ENCODE measurements at places on chromosomes 16 and 17. TPM values are rescaled to one million over a fixed set of nuclear protein-coding genes. Genes with fewer than 3 reads are reported as not detected.
A peak's percentile ranks its signal among the peaks of the same experiment; 100 is the strongest.

DNA sequence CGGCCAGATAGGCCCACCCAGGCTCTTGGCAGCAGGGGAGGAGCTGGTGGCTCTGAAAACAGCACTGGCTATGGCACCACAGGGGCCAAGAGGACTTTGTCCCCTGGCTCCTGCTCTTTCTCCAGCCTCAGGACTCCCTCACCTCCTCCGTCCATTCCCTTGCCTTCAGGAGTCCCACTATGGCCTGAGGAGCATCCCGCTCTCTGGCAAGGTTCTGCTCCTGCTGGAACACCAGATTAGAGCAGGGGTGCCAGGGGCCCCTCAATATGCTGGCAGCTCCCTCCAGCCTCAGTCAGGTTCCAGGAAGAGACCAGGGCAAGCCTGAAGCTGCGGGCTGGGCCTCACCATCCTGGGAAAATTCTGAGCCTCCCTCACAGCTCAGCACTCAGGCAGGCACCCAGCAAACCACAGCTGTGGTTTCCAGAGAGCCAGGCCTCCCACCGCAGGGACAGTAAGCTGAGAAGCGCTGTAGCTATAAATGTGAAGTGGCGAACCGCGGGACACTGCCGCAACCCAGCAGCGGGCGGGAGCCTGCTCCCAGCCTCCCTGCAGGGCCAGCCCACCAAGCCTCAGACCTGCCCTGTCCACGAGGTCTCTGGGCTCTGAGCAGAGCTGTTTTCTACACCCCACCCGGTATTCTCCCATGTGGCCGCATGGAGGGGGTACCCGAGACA lies 25.7 kb downstream of the C17orf100 start:
- ATAC-seq = no peak

DNA sequence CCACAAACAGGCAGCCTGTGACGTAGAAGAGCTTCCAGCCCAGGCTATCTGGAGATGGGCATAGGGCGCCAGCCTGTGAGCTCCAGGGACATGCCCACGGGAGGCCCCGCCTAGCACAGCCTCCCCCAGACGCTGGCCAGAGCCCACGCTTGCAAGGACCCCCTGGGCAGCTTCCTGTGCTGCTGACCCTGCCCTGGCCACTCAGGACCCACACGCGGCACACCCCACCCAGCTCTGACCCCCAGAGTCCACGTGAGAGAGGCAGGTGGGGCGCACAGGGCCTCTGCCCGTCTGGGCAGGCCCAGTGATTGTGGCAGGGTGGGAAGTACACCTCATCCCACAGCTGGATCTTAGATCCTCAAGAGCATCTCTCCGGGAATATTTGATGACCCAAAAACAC lies 3.9 kb downstream of the CYBC1 start:
- ATAC-seq = no peak

- ATAC-seq = peak; percentile 75
Observed at GRCh38 chr17:34998205-34998604, 17.9 kb downstream of the LIG3 start.

DNA sequence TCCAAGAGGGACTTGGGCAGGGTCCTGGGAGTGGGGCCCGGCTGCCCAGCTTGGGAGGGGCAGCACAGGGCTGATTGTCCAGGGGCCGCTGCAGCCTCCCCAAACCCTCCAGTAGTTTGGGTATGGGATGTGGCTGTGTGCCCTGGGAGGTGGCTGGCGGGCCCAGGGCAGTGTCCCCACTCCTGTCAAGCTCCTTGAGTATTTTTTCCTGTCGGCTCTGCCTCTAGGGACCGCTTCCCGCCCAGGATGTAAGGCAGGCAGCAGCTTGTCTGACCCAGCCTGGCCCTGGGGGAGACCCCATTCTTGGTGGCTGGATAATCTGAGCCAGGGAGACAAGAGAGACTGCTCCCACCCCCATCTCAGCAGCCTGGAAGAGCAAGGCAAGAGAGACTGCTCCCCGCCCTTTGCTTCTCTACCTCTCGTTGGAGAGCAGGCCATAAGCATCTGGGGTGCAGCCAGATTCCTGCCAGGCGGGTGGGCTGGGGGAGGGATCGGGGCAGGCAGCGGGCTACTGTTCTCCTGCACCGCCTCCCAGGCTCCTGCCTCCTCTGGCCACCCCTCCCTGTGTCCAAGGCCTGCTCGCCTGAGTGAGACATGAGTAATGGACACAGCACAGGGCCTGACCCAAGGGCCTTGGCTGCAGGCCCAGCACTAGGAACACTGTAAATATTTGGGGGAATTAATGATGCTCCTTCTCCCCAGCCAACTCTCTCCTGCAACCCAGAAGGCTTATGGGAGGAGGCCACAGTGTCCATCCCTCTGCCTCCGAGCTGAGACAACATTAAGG lies 18.4 kb upstream of the ITGA3 start:
- ATAC-seq = peak; percentile 90

DNA sequence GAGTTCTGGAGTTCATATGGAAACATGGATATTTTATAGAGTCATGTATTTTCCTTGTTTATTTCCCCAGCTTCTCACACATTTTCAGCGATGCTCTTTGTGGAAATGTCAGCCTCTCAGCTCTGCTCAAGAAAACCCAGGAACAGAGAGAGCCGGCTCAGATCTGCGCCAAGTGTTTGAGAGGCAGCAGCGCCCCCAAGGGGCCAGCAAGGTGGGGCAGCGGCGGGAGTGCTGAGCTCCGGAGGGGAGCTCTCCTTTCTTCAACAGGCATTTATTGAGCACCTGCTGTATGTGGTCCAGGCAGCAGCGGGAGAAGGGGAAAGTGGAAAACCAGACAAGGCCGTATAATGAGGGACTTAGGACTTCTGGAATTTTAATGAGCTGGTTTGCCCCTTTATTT lies 421.1 kb upstream of the C16orf82 start:
- no peak for ATAC-seq

Gene GRB7
- not detected for total RNA-seq

- ATAC-seq = peak; percentile 66
Observed at GRCh38 chr17:81090361-81091136, 55.6 kb downstream of the BAIAP2 start.

Gene ATMIN
- total RNA-seq = 31.2 TPM

Data from gastroesophageal sphincter (tissue), 4 donors.